Activated CD4-positive, alpha-beta T cell treated with anti-CD3 and anti-CD28 coated beads, Interleukin-2, amount 50 U/mL, for 4 hours (primary cell): ENCODE measurements at places on chromosomes 4 and X.

GRCh38 chr4:63729519-63729918 lies 679.7 kb downstream of the TECRL start:
- no peak for DNase-seq

DNA sequence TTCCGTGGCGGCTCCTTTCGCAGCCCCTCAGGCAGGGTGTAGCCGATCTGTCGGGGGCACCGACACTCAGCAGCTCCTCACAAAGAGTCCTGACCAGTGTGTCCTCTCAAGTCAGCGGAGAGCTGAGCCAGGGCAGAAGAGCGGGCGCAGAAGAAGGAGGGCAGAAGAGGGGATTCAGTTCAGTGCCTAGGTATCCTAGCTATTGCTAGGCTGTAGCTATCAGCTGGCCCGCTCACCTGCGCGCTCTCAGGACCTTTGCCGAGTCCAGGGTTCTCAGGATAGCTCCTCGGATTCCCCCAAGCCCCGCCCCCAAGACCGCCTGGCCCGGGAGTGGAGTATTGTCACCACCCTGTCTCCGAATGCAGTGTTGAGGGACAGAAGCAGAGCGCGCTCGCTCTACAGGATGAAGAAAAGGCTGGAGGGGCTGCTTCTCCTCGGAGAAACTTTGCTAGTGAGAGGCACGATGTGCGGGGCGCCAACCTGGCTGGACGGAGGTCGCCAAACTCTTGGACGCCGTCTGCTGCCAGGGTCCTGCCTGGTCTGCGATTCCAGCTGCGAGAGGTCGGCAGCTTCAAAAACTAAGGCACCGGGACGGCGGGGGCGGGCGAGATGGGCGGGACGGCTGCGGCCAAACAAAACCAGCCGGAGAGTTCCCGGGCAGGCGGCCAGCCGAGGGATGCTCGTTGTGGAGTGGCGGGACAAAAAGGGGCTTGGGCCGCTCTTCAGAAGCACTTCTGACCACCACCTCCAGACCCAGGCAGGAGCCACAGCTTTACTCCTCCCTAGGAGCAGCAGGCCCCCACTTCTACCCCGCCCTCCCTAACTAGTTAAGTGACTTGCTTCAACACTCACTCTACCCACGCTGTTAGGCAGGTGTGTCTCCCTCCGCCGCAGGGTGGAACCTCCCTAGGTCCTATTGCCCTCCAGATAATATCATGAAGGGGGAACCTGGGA lies at the start of gene XKRX:
Gene XKRX, minus strand, starts transcription at position 258 of the 954 bp plus-strand sequence. CDS start 613 bp downstream, outside the sequence.
- DNase-seq = peak; percentile 31

DNA sequence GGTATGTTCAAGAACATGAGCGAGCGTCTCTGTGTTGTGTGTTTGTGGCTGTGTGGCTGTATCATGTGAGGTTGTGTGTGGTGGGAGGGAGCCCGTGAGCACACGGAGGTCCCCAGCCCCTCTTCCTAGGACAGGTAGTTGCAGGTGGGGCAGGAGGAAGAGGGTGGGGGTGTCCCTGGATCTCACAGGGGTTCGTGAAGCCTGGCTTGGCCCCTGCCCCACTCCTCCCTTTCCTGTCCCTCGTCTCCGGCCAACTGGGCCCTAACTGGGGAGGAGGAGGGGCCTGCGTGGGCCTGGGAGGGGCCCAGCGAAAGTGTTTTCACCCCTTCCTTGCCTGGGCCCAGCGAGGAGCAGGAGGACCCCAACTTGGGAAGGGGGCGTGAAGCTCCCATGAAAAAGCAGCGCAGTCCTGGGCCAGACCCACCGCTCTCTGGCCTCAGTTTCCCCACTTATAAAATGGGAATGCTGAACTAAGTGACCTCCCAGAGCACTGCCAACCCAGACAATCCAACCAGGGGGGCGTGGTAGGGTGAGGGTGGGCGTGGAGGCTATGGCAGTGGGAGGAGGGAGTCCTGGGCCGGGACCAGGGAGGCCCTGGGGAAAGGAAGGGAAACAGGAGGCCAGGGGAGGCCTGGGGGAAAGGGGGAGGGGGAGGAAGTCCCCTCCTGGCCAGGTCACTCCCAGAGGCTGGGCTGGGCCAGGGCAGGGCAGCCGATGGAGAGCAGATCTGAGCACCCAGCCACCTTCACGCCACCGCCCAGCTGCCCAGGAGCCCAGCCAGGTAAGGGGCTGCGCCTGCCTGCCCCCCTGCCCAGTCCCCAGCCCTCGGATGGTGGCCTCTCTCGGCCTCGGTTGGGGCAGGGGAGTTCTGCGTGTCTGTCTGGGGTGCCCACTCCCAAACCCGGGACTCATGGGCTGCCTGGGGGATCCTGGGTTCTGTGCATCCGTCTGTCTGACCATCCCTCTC lies at the start of gene AVPR2:
Gene AVPR2, plus strand, starts transcription at position 683 of the 967 bp plus-strand sequence. CDS start 473 bp downstream, outside the sequence.
- no peak for DNase-seq

GRCh38 chr4:14309431-14309830 lies 681.9 kb upstream of the BOD1L1 start:
- no peak for DNase-seq

DNA sequence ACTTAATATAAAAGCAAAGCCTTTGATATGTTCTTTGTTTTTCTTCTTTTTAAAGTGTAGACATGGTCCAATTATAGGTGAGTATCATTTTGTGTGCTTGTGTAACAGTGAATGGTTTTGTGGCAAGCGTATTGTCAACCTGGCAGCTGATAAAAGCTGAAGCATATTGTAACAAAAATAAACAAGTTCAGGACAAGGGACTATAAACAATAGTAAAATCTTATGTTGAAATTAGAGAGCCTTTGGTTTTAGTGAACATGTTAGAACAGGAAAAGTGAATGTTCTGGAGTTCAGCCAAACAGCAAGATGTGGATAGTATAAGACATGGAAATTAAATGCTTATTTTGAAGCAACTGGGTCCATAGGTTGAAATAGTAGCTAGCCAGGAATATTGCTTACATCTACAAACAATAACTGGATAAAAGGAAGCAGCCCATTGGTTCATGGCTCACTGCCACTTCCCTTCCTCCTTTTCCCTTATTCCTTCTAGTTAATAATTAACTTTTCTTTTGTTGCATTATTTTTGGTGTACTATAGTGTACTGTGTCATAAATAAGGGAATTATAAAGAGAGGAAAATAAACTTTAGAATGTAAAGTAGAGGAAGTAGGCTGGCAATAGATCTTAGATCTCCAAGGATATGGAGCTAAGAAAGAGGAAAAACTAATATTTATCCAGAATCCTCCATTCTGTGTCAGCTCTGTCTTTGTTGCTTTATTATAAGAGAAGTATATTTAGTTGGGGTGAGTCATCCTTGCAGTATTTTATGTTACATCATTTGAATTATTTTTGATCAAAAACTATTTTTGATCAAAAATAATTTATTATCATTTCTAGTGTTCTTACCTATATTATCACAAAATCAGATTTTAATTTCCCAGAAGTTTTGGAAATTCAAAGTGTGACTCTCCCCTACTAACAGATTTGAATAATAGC lies 65.6 kb downstream of the MRPL1 start:
- DNase-seq = no peak

- no peak for DNase-seq
Observed at GRCh38 chrX:25034889-25035288, 19.1 kb upstream of the ARX start.

DNA sequence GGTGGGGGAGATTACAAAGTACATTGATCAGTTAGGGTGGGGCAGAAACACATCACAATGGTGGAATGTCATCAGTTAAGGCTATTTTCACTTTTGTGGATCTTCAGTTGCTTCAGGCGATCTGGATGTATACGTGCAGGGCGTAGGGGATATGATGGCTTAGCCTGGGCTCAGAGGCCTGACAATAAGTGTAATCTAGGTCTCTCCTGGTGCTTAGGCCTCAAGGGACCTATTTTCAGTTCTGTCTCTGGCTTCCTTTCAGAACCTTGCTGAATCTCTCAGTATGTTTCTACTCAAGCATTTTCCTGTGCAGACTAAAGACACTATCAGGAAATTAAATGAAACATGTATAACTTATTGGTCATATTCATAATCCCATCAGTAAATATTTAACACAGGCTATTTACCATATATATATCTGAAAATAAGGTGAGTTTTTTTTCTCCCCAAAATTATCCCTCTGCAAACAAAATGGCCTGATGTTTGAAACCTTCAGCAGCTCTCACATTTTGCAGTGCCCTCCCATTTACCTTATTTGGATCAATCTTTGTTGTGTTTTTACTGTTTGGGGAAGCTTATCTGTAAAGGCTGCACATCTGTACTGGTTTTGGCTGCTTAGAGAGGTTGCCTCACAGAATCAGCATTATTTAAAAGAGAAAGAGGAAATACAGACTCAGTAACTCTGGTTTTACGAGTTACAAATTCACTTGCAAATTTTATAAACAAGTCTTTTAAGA lies 2.3 kb upstream of the ZCCHC4 start:
- DNase-seq = no peak

DNA sequence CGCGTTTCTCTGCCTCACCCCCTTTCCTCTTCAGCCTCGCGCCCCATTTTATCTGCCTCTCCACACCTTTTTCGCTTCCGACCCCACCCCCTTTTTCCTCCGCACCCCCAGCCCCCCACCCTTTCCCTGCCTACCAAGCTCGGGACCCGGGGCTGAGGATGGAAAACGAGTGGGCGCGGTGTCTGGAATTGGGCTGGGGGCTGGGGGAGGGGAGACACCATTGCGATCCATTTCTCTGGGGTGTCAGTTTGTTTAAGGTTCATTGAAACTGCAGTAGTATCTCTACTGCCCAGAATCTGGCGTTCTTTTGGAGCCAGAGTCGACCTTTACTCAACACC lies 707 bp downstream of the SLC9A6 start:
- DNase-seq = no peak

- no peak for DNase-seq
Observed at GRCh38 chrX:13250826-13251580, 68.8 kb downstream of the ATXN3L start.

DNA sequence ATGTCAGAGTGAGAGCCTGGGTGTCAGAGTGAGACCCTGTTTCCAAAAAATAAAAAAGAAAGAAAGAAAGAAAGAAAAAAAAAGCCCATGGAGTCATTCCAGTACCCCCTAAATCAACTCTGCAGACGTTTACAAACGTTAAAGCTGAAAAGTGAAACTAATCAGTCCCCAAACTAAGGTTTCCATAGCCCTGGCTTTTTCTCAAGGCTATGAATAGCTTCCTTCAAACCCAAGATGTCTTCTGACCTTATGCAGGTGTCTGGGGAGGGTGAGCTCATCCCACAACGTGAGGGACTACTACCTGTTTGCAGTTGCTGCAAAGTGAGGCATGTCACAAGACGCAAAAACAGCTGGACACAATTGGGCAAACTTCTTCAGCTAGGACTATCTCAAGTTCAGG lies 144.0 kb downstream of the SH3KBP1 start:
- no peak for DNase-seq

DNA sequence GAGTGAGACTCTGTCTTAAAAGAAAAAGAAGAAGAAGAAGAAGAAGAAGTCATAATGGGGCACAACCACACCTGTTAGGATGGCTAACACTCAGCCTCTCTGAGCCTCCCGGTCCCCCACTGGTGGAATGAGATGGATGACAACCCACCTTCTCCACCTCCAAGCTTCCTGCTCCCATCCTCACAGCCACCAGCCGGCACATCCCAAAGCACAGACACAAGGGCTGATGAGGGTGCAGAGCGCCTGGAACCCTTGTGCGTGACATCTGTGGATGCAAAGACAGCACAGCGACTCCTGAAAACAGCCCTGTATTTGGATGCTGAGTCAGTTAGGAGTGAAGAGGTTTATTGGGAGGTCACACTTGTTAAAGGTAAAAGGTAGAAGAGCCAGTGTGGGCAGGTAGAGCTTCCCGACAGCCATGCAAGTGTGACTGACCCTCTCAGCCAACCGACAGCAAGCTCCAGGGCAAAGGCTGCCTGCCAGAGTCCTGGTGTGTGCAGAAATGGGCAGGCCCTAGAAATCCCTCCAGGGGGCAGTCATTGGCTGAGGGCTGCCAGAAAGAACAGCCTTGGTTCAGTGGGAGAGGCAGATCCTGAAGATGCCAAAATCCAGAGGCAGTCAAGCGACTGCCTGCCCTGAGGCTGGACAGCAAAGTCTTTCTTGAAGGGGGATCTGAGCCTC lies 26.6 kb upstream of the MAN2B2 start:
- no peak for DNase-seq

- no peak for DNase-seq
Observed at GRCh38 chrX:85977218-85977617, 70.1 kb downstream of the CHM start.

DNA sequence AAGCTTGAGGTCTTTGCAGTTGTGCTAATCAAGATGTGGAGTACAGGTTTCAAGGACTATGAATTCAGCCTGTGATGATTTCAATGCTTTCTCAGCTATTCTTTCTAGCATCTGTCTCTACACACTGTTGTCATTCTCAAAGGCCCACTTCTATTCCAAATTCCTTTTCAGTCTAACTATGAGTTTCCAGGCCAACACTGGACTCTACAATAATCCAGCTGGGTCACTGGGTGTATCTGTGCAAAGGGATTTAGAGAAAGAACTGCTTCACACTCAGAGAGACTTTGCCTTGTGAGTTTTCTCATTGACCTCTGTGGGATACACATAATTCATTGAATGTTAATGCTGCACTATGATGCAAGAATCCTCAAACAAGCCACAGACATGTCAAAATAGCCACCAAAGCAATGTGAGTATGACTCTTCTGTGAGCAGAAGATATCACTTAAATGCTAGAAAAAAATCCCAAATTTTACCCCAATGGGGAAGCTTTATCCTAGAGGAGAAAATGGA lies 171.8 kb upstream of the CLNK start:
- DNase-seq = no peak

DNA sequence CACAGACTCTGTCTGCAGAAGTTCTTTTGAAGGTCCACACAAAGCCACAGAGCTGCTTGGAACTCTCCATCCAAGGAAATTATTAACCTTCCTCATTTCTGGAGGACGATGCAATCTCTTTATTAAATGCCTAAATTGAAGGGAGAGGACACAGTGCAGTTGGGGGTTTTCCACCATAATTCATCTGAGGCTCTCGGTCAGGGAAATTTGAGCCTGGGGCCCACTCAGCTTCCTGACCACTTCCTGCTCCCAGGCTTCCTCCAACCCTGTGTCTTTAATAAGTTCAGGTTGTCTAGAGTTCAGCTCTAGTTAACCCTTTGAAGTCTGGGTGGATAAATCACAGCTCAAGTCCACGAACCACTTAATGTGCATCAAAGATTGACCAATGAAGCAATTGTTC lies 58.5 kb downstream of the PRPS1 start:
- no peak for DNase-seq

DNA sequence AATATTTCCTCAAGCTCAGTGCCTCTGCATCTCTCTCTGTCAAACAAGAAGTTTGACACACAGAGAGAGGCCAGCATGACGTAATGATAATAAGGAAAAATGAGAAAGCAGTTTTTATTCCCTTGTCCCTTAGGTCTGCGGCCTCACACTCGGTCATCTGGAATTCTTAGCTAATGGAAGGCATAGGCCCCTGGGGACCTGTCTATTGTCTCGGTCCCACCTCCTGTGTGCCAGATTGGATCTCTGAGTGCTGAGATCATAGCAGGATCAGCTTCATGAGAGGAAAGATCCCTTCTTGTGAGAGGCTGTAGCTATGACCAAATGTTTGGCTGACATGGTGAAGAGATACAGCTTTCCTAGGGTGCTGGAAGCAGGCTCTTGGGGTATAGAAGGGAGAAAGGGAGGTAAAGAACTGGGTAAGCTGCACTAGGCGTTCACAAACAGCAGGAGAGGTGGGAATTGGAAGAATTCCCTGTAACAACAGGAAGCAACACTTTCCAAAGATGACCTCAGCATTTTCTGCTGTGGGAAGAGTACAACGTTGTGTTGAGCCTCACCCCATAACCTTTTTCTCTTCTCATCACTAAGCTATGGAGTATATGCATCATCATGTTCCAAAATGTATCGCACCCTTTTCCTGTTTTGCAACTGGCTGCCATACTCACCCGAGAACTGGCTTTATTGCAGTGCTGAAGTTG lies 20.2 kb downstream of the TMEM31 start:
- no peak for DNase-seq

GRCh38 chr4:126526335-126526734 lies 1106.4 kb upstream of the INTU start:
- DNase-seq = no peak
